Activated naive CD8-positive, alpha-beta T cell treated with anti-CD3 and anti-CD28 coated beads, Interleukin-2, amount 10 ng/mL, durations not matched to agents 7 days and 5 days (primary cell): ENCODE measurements at places on chromosomes 7 and 10. TPM values are rescaled to one million over a fixed set of nuclear protein-coding genes. Genes with fewer than 3 reads are reported as not detected.

- no peak overlapping the region for H3K4me3 ChIP-seq
- DNase-seq, result no peak
- no peak overlapping the region for H3K27ac ChIP-seq
- H3K36me3 ChIP-seq, result no peaks in the 10 kb centered on the region
- H3K27me3 ChIP-seq, result peaks cover 2% of the 10 kb centered on the region
These were observed 11.2 kb downstream of the COL17A1 start for GRCh38 chr10:104074505-104074904.

DNA sequence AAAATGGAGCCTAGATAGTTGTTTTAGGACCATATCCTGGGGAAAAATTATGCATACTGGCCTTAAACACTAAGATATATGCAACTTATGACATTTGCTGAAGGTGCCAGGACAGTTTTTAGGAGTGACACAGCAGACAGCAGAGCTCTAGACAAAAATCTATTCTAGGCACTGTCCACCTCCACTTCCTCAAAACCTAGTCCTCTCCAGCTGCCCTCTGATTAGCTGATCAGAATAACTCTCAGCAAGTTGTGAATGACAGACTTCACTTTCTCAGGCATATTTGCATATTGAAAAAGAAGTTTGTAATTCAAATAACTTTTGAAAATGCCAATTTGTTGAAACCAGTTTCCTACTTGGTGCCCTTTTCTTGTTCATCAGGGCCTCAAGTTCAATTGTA is 152.3 kb upstream of the STEAP4 start:
- no peak overlapping the region for H3K4me3 ChIP-seq
- DNase-seq, result no peak
- H3K36me3 ChIP-seq, result no peaks in the 10 kb centered on the region

DNA sequence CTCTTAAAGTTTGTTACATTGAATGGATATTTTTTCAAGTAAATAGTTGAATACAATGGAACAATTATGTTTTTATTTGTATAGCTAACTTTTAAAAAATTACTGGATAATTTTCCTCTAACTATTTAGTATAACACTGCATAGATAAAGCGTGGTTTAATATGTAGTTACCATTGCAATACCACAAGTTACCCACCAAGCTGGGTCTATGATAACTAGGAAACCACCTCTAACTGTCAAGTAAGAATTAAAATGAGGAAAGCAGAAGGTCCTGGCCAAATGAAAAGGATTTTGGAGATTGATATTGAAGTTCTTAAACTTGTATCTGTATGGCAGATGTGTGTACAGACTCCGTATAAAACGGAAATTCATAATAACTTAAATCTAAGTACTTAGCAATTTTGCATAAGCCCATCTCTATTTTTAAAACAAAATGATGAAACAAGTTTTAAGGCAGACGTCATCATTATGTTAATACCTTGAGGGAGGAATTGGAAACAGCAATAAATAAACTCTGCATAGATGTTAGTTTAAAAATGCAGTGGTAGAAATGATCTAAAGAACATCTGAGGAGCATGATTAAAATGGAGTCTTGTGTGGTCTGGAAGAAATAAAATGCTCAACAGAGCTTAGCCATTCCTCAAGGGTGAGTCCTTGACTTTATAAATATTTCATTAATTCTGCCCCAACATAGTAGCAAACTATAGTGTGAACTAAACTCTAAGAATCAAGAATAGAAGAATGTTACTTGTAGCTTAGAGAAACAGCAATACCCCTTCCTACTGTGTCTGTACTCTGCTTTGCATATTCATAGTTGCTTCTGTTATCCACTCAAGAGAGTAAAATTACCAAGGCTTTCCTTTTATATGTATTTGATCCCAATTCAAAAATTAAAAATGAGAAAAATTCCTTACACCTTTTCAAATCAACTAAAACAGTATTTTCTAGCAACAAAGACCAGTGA is 206.4 kb upstream of the FERD3L start:
- no peaks in the 10 kb centered on the region for H3K4me1 ChIP-seq
- no peak for DNase-seq
- no peaks in the 10 kb centered on the region for H3K27me3 ChIP-seq
- H3K36me3 ChIP-seq, result no peaks in the 10 kb centered on the region
- H3K27ac ChIP-seq, result no peak overlapping the region

GRCh38 chr10:13023754-13024153 is 22.2 kb upstream of the CCDC3 start:
- H3K4me3 ChIP-seq, result no peak overlapping the region
- no peaks in the 10 kb centered on the region for H3K36me3 ChIP-seq
- no peak overlapping the region for H3K27ac ChIP-seq
- no peaks in the 10 kb centered on the region for H3K4me1 ChIP-seq
- H3K27me3 ChIP-seq, result peaks cover 11% of the 10 kb centered on the region

DNA sequence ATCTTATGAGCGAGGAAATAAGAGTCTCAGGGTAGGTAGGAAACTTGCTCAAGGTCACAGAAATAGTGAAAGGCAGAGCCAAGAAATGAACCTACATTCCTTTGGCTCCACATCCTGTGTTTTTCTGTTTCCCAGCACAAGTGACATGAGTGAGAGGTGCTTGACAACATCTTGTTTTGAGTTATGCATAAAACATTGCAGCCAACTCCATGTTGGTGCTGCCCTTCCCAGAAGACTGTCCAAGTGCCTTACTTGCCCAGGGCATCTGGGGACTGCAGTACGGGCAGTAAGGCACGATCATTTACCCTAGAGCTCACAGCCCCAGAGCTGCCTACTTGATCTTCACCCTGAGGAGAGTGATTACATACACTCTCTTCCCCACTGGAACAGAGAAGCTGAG is 148.8 kb downstream of the NOC3L start:
- H3K4me3 ChIP-seq, result no peak overlapping the region
- no peak for DNase-seq
- H3K27ac ChIP-seq, result no peak overlapping the region

GRCh38 chr7:130488392-130489139 is 3.3 kb upstream of the MEST start:
- H3K4me1 ChIP-seq, result peaks cover 29% of the 10 kb centered on the region
- no peak for DNase-seq
- no peak overlapping the region for H3K4me3 ChIP-seq
- H3K36me3 ChIP-seq, result peaks cover 5% of the 10 kb centered on the region
- peaks cover 49% of the 10 kb centered on the region for H3K27me3 ChIP-seq
- H3K27ac ChIP-seq, result no peak overlapping the region

GRCh38 chr7:79340212-79340611 is 113.3 kb downstream of the MAGI2 start:
- no peaks in the 10 kb centered on the region for H3K4me1 ChIP-seq
- H3K27ac ChIP-seq, result no peak overlapping the region
- H3K36me3 ChIP-seq, result no peaks in the 10 kb centered on the region
- no peak overlapping the region for H3K4me3 ChIP-seq
- no peak for DNase-seq

DNA sequence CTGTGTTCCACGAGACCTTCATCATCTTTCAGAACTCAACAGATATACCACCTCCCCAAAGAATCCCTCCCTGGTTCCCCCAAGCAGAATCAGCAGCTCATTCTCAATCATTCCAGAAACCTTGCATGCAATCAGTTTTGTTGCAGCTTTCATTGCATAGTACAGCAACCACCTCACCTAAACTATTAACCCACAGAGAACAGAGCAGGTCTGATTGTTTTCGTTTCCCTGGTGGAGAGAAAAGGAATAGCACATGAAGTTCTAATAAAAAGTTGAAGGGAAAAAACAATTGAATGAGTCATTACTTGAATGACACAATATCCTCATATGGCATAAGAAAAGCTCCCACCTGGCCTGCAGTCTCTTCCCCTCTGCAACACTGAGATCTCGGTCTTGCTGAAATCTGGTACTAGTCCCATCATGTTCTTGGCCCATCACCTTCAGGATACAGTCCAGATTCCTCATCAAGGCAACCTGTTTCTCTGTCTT is 147.1 kb upstream of the GDF10 start:
- no peaks in the 10 kb centered on the region for H3K27me3 ChIP-seq
- H3K27ac ChIP-seq, result no peak overlapping the region
- peaks cover 6% of the 10 kb centered on the region for H3K4me1 ChIP-seq

DNA sequence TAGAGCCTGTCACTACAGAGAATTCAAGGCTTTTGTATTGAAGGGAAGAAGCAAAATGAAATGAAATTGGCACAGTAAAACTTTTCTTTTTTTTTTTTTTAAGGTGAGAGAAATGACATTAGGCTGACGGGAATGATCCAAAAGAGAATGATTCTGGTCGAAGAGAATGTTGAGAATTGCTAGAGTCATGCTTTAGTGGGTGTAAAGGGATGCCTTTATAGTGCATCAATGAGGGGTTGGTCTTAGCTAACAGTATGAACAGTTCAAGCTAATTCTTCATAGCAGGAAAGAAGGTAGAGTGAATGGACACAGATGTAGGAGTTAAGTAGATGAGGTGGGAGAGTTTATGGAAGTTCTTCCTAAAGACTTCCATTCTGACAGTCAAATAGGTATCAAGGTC is 32.3 kb upstream of the LSM8 start:
- no peak for DNase-seq
- no peak overlapping the region for H3K27ac ChIP-seq
- no peaks in the 10 kb centered on the region for H3K36me3 ChIP-seq
- peaks cover 22% of the 10 kb centered on the region for H3K27me3 ChIP-seq
- H3K4me1 ChIP-seq, result no peaks in the 10 kb centered on the region

DNA sequence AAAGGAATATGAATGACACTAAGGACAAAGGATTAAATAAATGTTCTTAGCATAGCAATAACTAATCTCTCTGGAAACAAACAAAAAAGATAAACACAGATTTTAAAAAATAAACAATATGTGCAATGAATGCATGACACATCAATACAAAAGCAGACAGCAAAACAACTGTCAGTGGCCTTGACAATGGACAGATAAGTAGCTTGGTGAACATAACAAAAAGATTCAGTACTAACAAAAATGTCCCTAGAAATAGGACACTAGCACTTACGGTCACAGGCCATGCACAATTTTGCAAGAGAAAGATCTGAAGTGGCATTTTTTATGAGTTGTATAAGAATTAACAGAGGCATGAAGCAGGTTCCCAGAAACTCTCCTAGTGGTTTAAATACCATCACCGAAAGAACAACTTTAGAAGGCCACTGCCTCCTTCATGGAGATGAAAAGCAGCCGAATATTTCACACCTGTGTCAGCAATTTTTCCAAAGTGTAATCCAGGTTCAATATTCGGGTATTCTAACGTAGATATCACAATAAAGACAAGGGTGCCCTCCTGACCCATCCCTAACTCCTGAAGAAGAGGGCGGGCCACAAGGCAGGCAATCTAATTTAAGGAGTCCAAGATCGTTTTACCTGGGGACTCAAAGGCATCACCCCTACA is 231.3 kb upstream of the MKLN1 start:
- no peaks in the 10 kb centered on the region for H3K27me3 ChIP-seq
- DNase-seq, result no peak
- H3K4me3 ChIP-seq, result no peak overlapping the region

DNA sequence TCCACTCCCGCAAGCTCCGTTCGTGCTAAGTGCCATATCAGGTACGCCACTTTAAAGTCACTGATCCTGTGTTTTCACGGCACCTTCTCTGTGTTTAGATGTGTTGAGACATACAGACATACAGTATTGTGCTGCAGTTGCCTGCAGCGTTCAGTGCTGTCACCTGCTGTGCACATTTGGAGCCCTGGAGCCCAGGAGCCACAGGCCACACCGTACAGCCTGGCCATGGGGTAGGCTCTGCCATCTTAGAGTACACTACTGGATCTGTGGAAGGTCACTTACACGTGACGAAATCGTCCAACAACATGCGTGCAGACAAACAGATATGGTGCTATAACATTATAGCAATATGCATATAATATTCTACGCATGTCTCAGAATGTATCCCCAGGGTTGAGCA is 111.3 kb downstream of the ELFN1 start:
- peaks cover 2% of the 10 kb centered on the region for H3K4me1 ChIP-seq
- peaks cover 3% of the 10 kb centered on the region for H3K27me3 ChIP-seq
- H3K4me3 ChIP-seq, result no peak overlapping the region
- no peak overlapping the region for H3K27ac ChIP-seq
- DNase-seq, result no peak

GRCh38 chr10:23046027-23046426 is 49.4 kb upstream of the MSRB2 start:
- H3K4me3 ChIP-seq, result no peak overlapping the region
- no peaks in the 10 kb centered on the region for H3K36me3 ChIP-seq
- no peaks in the 10 kb centered on the region for H3K4me1 ChIP-seq
- DNase-seq, result no peak
- H3K27ac ChIP-seq, result no peak overlapping the region
- peaks cover 4% of the 10 kb centered on the region for H3K27me3 ChIP-seq

DNA sequence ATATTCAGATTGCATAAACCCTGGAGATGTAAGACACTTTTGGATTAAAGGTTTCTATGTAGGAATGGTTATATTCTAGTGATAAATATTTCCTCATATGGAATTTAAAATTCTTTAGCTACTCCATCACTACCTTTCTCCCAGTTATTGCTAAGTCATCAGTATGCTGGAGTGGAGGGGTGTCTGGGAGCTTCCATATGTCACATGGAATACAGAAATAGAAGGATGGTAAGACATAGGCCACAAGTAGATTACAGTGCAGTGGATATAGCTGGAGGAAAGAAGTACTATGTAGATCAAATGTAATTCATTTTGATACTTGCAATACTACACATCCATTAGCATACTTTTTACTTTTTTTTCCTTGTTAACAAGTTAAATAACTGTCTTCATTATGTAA is 428.4 kb downstream of the ARL4A start:
- no peak for DNase-seq
- no peaks in the 10 kb centered on the region for H3K36me3 ChIP-seq
- H3K4me1 ChIP-seq, result no peaks in the 10 kb centered on the region
- no peak overlapping the region for H3K27ac ChIP-seq
- no peaks in the 10 kb centered on the region for H3K27me3 ChIP-seq

DNA sequence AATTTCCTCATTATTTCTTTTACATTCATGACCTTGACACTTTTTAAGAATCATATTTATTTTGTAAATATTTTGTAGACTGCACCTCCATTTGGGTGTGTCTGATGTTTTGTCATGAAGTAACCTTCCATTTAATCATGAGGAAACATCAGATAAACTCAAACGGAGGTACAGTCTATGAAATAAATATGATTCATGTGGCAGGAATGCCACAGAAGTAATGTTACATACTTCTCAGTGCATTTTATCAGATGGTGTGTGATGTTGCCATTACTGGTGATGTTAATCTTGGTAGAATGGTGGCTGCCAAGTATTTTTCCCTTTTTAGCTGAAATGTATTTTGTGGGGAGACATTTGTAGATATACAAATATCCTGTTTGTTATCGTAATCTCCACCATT is 64.9 kb downstream of the ZNF37A start:
- no peak overlapping the region for H3K4me3 ChIP-seq
- no peak overlapping the region for H3K27ac ChIP-seq
- no peaks in the 10 kb centered on the region for H3K36me3 ChIP-seq
- peaks cover 2% of the 10 kb centered on the region for H3K4me1 ChIP-seq
- DNase-seq, result no peak

- H3K27me3 ChIP-seq, result peaks cover 2% of the 10 kb centered on the region
- H3K4me1 ChIP-seq, result peaks cover 30% of the 10 kb centered on the region
- DNase-seq, result no peak
- peaks cover 4% of the 10 kb centered on the region for H3K36me3 ChIP-seq
- peak overlapping the region; percentile 83 for H3K27ac ChIP-seq
These were observed 2.0 kb upstream of the ARPC1B start for GRCh38 chr7:99372275-99373090.

- no peaks in the 10 kb centered on the region for H3K4me1 ChIP-seq
- no peak overlapping the region for H3K4me3 ChIP-seq
- DNase-seq, result no peak
- no peaks in the 10 kb centered on the region for H3K36me3 ChIP-seq
- no peaks in the 10 kb centered on the region for H3K27me3 ChIP-seq
These were observed 658.2 kb downstream of the LRMDA start for GRCh38 chr10:76089556-76090180.

AFAP1L2 gene
- total RNA-seq, result 3.8 TPM

NACAD gene
- 0.08 TPM for total RNA-seq

NEUROG3 gene
- total RNA-seq, result not detected

NODAL gene
- total RNA-seq, result not detected

TFR2 gene
- 11.0 TPM for total RNA-seq

AKR1C4 gene
- not detected for total RNA-seq

DYNC1I1 gene
- not detected for total RNA-seq

PDLIM1 gene
- total RNA-seq, result 10.0 TPM

LRRD1 gene
- total RNA-seq, result not detected
